Mucosa of gallbladder (tissue), 1 donor: ENCODE measurements at places on chromosomes 7 and 10.

- DNase-seq, result no peak
Observed at GRCh38 chr10:124058346-124059003, 34.9 kb downstream of the CHST15 start.

GRCh38 chr7:78212476-78213060 lies 414.0 kb downstream of the PHTF2 start:
- no peak for DNase-seq

DNA sequence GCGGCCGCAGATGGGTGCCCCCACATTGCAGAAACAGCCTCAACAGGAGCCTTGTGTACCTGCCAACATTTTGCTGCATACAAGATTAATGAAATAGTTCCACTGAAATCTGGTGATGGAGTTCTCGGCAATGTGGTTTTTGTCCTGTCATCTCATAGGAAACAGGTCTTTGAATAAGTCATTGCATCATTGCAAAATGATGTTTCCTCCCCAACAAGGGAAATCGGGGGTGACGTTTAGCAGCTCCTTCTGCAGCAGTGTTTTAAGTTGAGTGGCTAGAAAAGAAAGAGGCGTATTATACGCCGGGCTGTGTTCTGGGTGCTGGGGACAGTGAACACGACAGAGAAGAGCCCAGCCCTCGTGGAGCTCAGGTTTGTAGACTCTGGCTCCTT lies 177.0 kb downstream of the PRKAG2 start:
- DNase-seq, result no peak

GRCh38 chr10:103793920-103794883 lies 61.2 kb downstream of the SH3PXD2A start:
- DNase-seq, result peak; percentile 86

- DNase-seq, result no peak
Observed at GRCh38 chr7:26376175-26376917, 84.7 kb downstream of the SNX10 start.

DNA sequence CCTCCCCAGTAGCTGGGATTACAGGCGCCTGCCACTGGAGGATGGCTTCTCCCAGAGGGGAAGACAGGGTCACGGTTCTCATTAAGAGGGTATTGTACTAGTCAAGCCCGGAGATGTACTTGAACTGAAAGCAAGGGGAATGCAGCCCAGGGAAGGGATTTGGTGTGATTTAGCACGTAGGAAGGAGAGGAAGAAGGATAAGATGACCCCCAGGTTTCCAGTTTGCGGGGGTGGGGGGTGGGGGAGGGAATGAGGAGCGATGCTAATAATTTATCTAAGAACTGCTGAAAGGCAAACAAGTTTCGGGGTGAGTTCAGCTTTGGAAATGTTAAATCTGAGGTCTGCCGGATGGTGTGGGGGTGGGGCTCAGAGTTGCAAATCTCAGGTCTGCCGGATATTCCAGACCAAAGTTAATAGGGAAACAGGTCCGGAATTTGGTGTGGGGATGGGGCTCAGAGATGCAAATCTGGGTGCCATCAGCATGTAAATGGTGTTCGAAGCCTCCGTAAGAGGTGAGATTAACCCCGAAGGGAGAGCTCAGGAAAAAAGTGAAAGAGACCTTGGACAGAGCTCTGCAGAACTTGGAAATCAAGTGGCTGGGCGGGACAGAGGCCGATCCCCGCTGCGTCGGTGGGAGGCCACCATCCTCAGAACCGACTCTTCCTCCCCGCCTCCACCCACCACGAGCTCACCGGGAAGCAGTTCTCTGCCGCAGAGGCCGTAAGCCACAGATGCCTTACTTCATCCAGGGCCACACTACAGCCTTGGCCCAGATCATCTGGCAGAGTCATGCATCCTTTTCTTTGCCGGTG lies 1.6 kb upstream of the SEPHS1 start:
- peak; percentile 57 for DNase-seq

DNA sequence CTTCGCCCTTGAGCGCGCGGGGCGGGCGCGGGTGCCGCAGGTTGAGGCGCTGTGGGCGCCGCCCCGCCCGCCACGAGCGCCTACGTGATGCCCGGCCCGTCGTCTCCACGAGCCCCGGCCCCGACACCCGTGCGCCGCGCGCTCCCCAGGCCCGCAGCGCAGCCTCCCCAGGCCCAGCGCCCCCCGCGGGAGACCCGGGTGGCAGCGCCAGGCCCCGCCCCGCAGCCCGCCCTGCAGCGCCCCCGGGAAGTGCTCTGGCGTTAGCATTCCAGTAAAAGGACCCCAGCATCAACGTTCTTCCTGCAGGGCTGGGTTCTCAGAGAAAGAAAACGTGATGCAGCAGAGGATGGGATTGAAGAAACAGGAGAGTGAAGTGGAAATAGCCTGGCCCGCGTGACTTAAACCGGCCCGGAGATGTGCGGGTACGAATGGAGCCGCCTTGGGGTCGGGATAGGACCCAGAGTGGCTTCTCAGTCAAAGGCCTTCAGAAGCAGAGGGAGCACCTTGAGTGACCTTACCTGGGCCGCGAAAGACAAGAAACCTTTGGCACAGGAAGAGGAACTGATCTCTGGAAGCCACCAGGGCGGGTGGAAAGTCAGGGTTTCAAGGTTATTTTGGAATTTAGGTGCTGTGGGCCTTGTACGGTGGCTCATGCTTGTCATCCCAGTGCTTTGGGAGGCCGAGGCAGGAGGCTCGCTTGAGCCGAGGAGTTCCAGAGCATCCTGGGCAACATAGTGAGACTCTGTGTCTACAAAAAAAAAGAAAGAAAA lies 1.8 kb downstream of the PFKP start:
- no peak for DNase-seq

- DNase-seq, result no peak
Observed at GRCh38 chr7:98056580-98056979, 50.1 kb upstream of the LMTK2 start.

GRCh38 chr7:144826208-144826607 lies 9.6 kb downstream of the TPK1 start:
- no peak for DNase-seq

DNA sequence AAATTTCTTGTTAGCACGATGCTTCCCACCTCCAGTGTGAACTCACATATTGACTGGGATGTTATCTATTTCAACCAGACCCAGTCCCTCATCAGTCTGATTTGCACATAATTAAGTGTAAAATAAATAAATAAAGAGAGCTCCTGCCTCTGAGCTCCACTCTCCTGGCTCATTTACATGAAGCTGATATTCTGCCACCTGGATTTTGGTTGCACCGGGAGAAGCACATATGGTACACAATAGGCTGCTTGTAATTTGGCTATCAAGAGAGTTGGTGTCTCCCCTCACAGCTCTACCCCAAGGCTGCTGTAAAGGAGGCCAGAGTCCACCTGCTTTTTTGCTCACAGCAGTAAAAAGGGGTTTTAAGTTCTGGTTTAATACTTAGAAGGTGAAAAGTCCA lies 610.5 kb downstream of the KCNMA1 start:
- no peak for DNase-seq

DNA sequence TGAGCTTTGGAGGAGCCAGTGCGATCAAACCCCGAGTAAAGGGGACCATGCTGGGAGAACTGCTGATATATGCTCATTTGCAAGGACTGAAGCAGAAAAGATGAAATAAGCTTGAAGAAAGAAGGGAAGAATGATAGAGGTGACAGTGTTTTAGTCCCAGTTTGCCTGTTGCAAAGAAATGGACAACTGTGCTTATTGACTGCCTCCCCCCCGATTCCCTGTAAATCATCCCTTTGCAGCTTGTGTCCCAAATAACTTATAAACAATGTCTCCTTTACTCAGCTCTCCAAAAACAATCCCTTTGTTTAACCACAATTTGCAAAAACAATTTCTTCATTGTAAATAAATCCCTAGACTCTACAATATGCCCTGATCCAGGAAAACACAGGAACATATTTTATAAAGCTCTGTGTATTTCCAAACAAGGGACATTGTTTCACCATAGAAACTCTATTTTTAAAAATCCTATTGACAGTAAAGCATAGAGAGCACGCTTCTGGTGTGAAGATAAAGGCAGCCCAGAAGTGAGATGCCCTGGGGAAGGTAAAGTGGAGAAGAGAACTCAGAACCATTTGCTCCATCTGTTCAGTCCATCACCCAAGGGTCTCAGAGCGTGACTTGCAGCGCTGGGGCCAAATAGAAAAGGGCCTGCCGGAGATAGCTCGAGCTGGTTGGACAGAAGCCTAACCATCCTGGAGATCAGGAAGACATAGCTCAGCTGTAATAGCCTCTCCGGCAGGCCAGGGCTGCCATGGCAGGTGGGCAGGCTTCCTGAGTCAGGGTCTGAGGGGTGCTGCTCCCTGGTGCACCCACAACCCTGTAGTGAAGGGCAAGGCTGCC lies 280.5 kb downstream of the WDR11 start:
- no peak for DNase-seq
